NCI-H526 treated with DMSO at 0.1 percent for 48 hours (cell line): ENCODE measurements at places on chromosomes 11 and 22.

DNA sequence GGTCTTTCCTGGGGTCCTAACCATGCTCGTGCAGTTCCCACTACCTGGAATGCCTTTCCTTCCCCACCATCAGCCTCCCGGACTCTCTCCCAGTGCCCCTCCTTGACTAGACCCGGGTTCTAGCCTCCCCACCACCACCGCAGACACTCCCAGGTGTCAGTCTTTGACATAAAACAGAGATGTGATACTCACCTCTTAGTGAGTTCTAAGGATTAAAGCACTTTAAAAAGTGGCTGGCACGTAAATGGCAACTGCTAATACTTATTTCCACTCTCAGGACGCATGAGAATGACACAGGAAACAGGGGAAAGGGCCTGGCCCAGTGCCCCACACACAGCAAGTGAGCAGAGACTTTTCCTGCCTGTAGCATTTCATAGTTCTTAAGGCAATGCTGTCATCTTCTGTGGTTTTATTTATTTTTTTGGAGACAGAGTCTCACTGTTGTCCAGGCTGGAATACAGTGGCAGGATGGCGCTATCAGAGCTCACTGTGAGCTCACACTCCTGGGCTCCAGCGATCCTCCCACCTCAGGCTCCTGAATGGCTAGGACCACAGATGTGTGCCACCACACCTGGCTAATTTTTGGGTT is 1.9 kb upstream of the SLC25A45 start:
- no peak for DNase-seq

DNA sequence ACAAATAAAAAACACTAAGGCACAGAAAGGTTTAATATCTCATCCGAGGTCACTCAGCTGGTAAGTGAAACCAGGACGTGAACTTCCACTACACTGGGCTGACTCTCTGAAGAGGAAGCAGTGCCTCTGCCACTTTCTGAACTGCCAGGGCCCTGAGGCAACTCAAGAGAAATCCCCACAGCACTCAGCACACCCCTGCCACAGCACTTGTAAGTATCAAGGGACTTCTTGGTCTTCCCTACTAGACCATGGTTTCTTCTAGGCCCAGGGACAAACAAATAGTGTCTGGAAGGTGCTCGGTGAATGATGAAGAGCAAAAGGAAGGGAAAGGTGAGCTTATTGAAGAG is 49.7 kb downstream of the RPL27A start:
- no peak for DNase-seq

- no peak for DNase-seq
Observed at GRCh38 chr11:16223558-16223957, 132.8 kb downstream of the SOX6 start.

GRCh38 chr11:32005786-32006416 is 85.0 kb upstream of the RCN1 start:
- no peak for DNase-seq

GRCh38 chr11:130782361-130783222 is 133.7 kb downstream of the SNX19 start:
- no peak for DNase-seq
